ENCODE measurements at places on chromosomes 4 and X.

GRCh38 chr4:29405116-29405515, 1315.1 kb upstream of the PCDH7 start:
- no peak for DNase-seq

DNA sequence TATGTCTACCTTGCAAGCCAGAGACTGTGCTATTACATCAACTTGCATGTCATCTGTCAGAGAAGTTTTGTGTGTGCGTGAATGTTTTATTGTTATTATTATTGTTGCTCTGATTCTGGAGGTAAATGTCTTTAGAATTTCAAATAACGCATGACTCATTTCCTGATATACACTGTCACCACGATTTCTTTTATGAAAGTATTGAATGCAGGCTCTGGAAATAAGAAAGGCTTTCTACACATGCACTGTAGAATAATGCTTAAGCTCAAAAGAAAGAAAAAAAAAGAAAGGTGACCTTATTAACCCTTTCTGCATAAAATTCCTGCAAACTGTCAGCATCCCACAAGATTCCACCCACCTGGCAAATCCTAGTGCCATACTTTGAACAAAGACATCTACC, 632.9 kb downstream of the ZNF674 start:
- DNase-seq = no peak

GRCh38 chr4:90715242-90715641, 588.0 kb downstream of the CCSER1 start:
- no peak for DNase-seq

- no peak for DNase-seq
These were observed 105.3 kb upstream of the NKX1-1 start for GRCh38 chr4:1511441-1512041.

DNA sequence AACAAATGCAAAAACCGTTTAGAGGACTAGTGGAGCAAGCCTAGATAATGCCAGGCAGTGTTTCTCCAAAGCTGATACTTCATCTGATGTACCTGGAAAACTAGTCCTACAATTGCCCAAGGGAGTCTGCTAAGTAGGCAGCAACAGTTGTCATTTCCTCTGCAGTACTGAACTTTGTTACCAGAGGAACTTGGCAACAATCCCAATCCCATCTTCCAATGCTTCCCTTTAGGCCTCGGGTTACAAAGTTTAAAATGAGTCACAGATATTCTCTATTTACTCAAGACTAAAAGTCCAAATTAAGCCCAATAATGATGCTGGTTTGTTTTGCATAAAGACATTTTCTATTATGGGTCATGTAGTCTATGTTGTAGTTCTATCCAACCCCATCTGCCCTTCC, 120.0 kb upstream of the GLRA2 start:
- no peak for DNase-seq

GRCh38 chr4:136750897-136751296, 781.4 kb downstream of the PCDH18 start:
- no peak for DNase-seq

- no peak for DNase-seq
These were observed 123.2 kb upstream of the FAM9C start for GRCh38 chrX:13167481-13168231.

DNA sequence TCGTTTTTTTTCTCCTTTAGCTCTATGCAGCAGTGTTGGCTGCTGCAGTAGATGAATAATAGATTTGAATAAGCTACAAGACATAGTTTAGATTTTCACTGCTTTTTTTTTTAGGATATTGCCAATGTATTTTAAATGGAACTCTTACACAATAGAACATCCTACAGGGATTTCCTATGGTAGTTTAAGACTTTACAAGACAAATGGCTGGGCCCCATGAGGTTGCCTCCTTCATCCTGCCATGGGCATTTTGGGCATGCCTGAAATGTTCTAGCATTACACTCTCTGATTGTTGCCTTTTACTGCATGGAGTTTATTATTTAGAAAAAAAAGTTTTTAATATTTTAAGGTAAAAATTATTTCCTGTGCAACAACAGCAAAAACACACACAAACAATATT, 74.5 kb downstream of the MID1 start:
- no peak for DNase-seq

DNA sequence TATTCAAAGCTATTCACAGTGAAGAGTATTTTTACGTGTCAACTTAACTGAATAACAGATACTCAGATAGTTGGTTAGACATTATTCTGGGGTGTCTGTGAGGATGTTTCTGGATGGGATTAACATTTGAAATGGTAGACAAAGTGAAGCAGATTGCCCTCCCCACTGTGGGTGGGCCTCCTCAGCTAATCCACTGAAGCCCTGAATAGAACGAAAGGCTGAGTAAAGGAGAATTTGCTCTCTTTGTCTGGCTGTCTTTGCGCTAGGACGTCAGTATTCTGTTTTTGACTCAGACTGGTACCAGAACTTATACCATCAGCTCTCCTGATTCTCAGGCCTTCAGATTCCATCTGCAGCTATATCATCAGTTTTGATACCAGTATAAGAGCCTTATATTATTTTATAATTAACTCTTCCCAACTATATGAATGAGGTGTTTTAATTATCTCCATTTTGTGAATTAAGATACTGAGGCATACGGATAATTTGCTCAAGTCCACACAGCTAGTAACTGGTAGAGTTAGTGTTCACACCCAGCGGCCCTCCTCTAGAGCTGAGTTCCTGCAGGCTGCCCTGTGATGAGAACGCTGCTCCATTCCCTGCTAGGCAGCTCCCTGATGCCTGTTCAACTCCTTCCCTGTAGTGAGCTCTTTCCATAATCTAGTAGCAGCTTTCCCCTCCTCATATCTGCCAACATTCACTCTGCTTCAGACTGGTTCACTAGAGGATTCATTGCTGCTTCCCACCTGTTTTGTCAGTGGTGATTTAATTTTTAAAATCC, 87.5 kb downstream of the RBM46 start:
- no peak for DNase-seq

DNA sequence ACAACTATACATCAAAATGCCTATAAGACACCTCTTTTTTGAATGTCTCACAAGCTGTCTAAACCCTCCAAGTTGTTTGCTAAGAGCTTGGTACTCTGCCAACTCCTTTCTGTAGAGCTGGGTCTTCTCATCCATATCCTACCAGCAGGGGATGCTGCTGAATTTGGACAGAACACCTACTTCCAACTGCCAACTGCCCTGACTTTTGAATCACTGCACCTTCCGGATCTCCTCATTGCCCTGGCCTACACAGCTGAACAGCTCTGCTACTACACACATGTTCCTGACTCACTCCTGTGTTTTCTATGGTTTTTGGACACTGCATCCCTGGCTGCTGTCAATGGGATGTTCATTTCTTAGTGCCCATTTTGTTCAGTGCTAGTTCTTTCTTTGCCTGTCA, 18.7 kb downstream of the FAM184B start:
- DNase-seq = no peak

Measured in esophagus squamous epithelium (tissue), 5 donors.